WTC11 (cell line): ENCODE measurements at places on chromosomes 3 and 15. TPM values are rescaled to one million over a fixed set of nuclear protein-coding genes. Genes with fewer than 3 reads are reported as not detected.
A peak's percentile ranks its signal among the peaks of the same experiment; 100 is the strongest.

GAP43 gene
- total RNA-seq, result 16.8 to 19.9 TPM (median 17.2 TPM) in 3 replicates

CATSPER2 gene
- total RNA-seq, result 2.5 to 3.2 TPM (median 2.5 TPM) in 3 replicates

SERINC4 gene
- 0.09 to 0.16 TPM in 2 of 3 replicates, not detected in the other for total RNA-seq

RETNLB gene
- total RNA-seq, result not detected in 3 replicates

TMCO5A gene
- total RNA-seq, result not detected in 3 replicates

SLC28A1 gene
- total RNA-seq, result 0.14 to 0.16 TPM in 2 of 3 replicates, not detected in the other

DNA sequence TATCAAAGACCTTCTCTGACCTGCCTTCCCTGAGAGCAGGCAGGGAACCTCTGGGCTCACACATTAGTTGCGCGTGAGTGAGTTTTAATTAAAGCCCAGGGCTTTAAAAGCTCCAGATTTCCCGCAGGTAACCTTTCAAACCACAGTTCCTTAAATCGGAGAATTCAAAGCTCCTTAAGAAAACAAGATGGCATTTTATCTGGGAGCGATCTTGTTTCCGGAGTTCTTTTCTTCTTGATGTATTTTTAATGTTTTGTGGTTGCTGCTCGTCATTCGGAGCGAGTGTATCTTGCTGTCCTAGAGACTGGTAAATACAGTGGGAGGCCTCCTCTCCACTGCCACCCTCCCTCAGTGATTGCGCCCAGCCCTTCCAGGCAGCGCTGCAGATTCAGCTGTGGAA is 284.3 kb downstream of the CLSTN2 start:
- H3K27ac ChIP-seq, result no peak overlapping the region
- peaks cover 23% of the 10 kb centered on the region for H3K4me1 ChIP-seq
- no peak for DNase-seq
- H3K4me3 ChIP-seq, result no peak overlapping the region
- peaks cover 18% of the 10 kb centered on the region for H3K36me3 ChIP-seq

DNA sequence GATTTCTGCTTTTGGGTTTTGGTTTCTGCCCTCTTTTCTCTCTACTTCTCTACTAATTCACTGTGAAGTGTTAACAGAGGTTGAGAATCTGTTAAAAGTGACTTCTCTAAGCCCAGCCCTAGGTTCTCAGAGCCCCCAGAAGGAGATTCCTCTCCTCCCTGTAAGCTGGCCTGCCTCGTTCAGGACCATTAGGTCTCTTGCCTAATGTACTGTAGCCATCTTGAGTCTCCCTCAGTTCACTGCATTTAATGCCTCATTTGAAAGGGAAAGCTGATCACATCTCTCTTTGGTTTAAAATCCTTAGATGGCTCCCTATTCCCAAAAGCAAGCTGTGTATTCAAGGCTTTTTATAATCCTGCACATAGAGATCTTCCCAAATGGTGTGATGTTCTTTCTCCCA is 16.3 kb downstream of the RTP1 start:
- H3K4me3 ChIP-seq, result no peak overlapping the region
- DNase-seq, result no peak
- no peak overlapping the region for H3K27ac ChIP-seq

DNA sequence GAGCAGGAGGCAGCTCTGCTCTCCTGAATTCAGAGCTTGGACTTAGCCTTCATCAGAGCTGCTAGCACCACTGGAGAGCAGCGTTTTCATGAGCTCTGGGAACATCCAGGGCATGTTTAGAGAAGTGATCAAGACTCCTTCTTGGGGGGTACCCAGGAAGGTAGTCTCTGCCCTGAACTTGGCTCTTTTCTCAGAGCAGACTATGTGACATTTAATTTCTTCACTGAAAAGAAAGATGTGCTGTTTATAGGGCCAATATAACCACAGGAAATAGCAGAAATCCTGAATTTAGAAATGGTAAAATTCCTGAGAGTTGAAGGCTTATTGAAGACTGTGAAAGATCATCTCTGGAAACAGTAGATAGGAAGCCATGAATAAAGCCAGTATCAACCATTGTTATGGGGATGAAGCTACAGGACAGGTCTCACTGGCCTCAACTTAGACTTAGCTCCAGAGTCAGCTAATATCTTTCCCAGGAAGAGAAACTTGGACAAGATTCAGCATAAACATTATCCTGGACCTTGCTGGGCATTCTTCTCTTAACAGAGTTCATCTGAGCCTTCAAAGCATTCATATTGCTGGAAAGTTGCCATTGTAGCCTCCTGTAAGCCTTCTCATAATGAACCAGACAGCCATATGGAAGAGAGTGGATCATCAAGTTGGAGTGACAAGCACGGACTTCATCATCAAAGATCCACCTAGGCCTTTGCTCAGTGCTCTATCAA is 386.6 kb upstream of the THBS1 start:
- H3K4me1 ChIP-seq, result peaks cover 16% of the 10 kb centered on the region
- no peaks in the 10 kb centered on the region for H3K27me3 ChIP-seq
- H3K27ac ChIP-seq, result no peak overlapping the region
- H3K4me3 ChIP-seq, result no peak overlapping the region

DNA sequence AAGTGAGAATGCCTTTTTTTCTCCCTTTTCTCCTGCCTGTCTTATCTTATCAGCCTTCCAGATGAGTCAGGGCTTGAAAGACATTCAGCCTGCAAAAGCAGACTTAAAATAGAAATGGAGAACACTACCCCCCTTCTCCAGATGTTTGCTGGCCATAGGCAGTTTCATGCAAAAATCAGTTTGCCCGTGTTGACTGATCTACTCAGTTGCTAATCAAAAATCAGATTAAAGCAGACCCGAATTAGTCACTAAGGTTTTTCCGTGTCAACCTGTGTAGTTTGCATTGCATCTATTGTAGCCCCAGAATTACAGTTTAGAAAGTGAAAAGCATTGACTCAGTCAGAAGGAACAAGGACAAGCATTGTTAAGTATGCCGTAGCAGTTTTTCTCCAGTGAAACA is 56.2 kb downstream of the IL5RA start:
- H3K4me1 ChIP-seq, result no peaks in the 10 kb centered on the region
- no peak for DNase-seq
- H3K36me3 ChIP-seq, result peaks cover 30% of the 10 kb centered on the region
- H3K4me3 ChIP-seq, result no peak overlapping the region
- no peak overlapping the region for H3K27ac ChIP-seq
- peaks cover 5% of the 10 kb centered on the region; the same call in 1 of the 2 replicates for H3K27me3 ChIP-seq

DNA sequence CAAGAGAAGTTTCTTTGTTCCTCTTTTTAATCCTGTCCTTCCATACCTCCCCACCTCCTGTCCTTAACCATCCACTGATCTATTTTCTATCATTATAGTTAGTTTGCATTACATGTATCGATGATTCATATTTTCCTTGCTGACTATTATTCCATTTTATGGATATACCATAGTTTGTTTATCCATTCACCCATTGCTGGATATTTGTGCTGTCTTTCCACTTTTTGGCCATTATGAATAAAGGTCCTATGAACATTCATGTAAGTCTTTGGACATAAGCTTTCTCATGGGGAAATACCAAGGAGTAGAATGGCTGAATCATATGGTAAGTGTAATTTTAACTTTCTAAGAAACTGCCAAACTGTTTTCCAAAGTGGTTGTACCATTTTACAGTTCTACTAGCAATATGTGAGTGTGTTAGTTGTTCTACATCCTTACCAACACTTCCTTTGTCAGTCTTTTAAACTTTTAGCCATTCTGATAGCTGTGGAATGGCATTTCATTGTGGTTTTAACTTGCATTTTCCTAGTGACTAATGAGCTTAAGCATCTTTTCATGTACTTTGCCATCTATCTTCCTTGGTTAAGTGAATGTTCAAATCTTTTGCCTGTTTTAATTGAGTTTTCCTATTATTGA is 11.7 kb downstream of the ATP6V1A start:
- no peak overlapping the region for H3K4me3 ChIP-seq
- H3K4me1 ChIP-seq, result peaks cover 3% of the 10 kb centered on the region
- no peaks in the 10 kb centered on the region for H3K27me3 ChIP-seq
- H3K36me3 ChIP-seq, result peaks cover 9% of the 10 kb centered on the region
- DNase-seq, result no peak
- no peak overlapping the region for H3K27ac ChIP-seq

GRCh38 chr3:71360180-71360579 is 223.3 kb downstream of the FOXP1 start:
- no peaks in the 10 kb centered on the region for H3K36me3 ChIP-seq
- no peak overlapping the region for H3K27ac ChIP-seq
- H3K4me1 ChIP-seq, result no peaks in the 10 kb centered on the region
- H3K4me3 ChIP-seq, result no peak overlapping the region

- no peak overlapping the region for H3K27ac ChIP-seq
- H3K4me3 ChIP-seq, result no peak overlapping the region
- peaks cover 2% of the 10 kb centered on the region; the same call in 1 of the 2 replicates for H3K27me3 ChIP-seq
- no peak for DNase-seq
- H3K4me1 ChIP-seq, result no peaks in the 10 kb centered on the region
Measured at GRCh38 chr3:113555138-113555537, 22.8 kb downstream of the SIDT1 start.

DNA sequence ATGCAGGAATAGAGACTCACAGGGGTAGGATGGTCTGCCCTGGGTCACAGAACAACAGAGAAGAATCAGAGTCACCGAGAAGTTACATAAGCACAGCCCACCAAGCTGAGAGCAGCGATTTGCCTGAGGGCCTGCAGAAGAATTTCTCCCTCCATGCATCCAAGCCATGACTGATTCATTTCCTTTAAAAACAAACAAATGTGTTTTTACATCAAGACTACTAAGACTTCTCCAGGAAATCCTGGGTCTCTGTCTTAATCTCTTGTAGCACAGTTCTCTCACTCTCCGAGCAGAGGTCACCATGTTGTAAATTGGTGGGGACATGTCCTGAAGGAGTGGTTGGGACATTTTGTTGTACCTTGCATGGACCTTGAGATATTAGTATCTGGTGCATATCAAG is 159.8 kb downstream of the THSD4 start:
- no peak overlapping the region for H3K4me3 ChIP-seq
- H3K36me3 ChIP-seq, result peaks cover 4% of the 10 kb centered on the region; the same call in 1 of the 2 replicates

DNA sequence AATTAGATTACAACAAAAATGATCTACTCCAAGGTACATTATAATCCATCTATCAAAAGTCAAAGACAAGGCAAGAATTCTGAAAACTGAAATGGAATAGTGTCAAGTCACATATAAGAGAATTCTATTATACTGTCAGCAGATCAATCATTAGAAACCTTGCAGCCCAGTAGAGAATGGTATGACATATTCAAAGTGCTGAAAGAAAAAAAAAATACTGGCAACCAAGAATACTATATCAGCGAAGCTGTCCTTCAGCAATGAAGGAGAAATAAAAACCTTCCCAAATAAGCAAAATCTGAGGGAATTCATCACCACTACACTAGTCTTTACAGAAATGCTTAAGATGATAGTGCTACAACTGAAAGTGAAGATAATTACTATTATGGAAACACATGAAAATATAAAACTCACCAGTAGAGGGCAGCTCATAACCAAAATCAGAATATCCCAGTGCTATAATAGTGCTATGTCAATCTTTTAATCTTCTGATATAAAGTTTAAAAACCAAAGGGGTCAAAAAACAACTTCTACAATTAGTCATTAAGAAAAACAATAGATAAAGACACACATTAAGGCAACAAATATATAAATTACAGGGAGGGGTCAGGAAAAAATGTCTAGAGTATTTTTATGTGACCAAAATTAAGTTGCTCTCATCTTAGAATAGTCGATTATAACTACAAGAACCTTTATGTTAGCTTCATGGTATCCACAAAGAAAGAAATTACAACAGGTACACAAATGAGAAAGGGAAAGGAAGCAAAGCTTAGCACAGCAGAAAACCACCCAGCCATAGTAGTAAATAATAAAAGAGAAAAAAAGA is 190.7 kb upstream of the CNTN6 start:
- H3K36me3 ChIP-seq, result peaks cover 59% of the 10 kb centered on the region
- peaks cover 3% of the 10 kb centered on the region; the same call in 1 of the 2 replicates for H3K27me3 ChIP-seq
- H3K27ac ChIP-seq, result no peak overlapping the region
- no peak overlapping the region for H3K4me3 ChIP-seq
- DNase-seq, result no peak

DNA sequence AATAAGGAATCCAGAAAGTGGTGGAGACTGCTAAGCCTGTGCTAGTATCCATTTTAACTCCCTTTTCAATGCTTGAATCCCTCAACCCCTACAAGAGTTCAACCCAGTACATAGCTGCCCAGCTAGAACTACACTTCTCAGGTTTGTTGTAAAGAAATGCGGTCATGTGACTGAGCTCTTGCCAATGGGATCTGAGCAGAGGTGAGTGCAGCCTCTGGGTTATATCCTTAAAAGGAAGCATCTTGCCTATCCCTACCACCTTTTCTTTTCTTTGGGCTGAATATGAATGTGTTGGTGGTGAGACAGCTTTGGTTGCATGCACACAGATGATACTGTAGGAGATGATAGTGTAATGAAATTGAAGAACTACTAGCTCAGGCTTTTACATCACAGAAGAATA is 139.7 kb downstream of the CADPS start:
- no peak overlapping the region for H3K4me3 ChIP-seq
- no peaks in the 10 kb centered on the region for H3K4me1 ChIP-seq
- DNase-seq, result no peak
- no peaks in the 10 kb centered on the region for H3K27me3 ChIP-seq
- no peak overlapping the region for H3K27ac ChIP-seq
- peaks cover 7% of the 10 kb centered on the region for H3K36me3 ChIP-seq

GRCh38 chr3:157347577-157348303 is 88.9 kb upstream of the PTX3 start:
- DNase-seq, result peak; percentile 89
- H3K27me3 ChIP-seq, result no peaks in the 10 kb centered on the region
- peaks cover 6% of the 10 kb centered on the region for H3K4me1 ChIP-seq
- H3K4me3 ChIP-seq, result no peak overlapping the region
- H3K36me3 ChIP-seq, result peaks cover 5% of the 10 kb centered on the region
- no peak overlapping the region for H3K27ac ChIP-seq

DNA sequence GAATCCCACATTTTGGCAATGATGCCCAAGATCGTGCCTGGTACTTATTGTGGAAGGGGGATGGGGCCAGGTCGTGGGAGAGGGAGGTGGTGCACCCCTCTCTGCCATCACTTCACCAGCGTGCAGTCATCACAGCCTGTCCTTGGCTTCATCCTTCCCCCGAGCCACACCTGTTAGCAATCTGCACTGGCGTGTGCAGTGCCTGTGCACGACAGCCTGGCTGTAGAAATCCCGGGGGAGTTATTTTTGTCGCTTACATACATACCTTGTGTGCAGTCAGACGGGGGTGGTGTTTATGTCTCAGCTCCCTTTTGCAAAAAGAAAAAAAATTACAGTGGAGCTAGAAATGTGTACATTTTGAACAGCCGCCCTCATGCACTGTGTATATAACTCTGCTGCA is 216.0 kb downstream of the TLE3 start:
- no peaks in the 10 kb centered on the region for H3K36me3 ChIP-seq
- H3K27ac ChIP-seq, result no peak overlapping the region
- DNase-seq, result no peak
- H3K4me1 ChIP-seq, result peaks cover 19% of the 10 kb centered on the region
- peaks cover 17% of the 10 kb centered on the region for H3K27me3 ChIP-seq

- H3K36me3 ChIP-seq, result no peaks in the 10 kb centered on the region
- H3K27ac ChIP-seq, result 0 out of 2 replicates have a peak overlapping the region, but pooled peaks have one; percentile 21
- no peak for DNase-seq
- H3K4me1 ChIP-seq, result peaks cover 25% of the 10 kb centered on the region
Measured at GRCh38 chr3:72258361-72259141, 473.6 kb upstream of the PROK2 start.
